ENCODE measurements at places on chromosomes 12 and 14.

DNA sequence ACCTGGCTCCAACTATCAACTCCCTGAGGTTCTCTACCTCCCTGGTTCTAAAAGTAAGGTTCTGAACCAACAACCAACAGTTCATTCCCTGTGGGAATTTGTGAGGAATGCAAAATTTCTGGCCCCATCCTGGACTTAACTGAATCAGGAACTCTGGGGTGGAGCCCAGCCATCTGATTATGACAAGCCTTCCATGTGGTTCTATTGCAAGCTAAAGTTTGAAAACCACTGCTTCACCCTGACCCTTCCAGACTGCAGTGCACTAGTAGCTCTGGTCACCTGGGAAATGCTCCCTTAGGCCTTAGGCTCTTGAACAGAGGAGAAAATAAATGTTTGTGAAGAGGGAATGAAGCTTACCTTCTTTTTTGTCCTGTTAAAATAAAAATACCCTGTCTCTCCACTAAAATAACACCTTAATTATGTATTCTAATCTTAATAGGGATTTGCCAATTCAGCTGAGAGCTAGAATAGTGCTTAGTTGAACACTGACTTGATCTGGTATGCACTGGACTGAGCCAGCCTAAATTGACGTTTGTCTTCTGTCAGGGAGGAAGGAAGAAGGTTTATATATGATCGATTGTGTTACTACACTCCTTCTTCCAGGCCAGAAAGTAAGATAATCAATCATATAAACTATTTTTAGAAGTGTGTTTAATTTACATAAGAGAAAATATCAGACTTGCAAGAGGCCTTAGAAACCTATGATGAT lies 39.1 kb upstream of the DDHD1 start:
- DNase-seq = no peak

DNA sequence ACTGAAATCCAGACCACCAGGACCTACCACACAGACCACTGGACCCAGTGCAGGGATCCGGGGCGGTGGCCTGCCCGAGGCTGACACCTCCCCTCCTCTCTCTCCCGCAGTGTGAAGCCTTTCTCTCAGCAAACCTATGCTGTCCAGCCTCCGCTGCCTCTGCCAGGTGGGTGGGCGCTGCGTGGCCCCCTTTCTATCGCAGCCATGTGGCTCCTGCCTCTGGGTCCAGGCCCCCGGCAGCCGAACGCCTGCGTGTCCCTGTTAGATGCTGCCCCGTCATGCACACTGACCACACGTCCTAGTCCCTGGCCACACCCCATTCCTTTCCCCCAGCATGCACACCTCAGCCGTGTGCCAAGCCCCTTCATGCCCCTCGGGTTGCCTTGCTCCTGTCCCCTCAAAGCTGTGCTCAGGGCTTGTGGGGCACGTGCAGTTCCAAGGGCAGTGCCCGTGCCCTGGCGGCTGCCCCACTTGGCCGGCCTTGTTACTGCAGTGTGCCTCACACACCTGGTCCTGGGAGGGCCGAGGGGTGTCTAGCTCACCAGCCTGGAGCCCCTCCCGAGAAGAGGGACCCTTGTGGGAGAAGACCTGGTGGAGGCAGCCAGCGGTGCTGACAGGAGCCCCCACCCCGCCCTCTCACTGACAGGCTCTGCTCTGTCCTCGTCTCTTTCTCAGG lies 58.0 kb upstream of the TSPAN9 start:
- no peak for DNase-seq

- no peak for DNase-seq
Observed at GRCh38 chr14:32546246-32546645, 217.1 kb downstream of the AKAP6 start.

DNA sequence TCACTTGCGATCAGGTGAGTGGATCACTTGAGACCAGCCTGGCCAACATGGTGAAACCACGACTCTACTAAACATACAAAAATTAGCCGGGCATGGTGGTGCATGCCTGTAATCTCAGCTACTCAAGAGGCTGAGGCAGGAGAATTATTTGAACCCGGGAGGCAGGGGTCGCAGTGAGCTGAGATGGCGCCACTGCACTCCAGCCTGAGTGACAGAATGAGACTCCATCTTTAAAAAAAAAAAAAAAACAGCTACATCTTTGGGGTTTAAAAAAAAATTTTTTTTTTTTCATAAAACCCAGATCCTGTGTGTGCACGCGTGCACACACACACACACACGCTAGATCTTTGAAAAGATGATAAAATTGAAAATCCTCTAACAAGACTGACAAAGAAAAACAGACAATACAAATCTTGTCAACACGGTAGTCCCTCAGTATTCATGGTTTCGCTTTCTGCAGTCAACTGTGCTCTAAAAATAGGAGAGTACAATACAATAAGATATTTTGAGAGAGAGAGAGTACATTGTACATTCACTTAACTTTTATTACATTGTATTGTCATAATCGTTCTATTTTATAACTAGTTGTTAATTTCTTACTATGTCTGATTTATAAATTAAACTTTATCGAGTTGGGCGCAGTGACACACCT lies 295.3 kb upstream of the RGS6 start:
- DNase-seq = no peak

DNA sequence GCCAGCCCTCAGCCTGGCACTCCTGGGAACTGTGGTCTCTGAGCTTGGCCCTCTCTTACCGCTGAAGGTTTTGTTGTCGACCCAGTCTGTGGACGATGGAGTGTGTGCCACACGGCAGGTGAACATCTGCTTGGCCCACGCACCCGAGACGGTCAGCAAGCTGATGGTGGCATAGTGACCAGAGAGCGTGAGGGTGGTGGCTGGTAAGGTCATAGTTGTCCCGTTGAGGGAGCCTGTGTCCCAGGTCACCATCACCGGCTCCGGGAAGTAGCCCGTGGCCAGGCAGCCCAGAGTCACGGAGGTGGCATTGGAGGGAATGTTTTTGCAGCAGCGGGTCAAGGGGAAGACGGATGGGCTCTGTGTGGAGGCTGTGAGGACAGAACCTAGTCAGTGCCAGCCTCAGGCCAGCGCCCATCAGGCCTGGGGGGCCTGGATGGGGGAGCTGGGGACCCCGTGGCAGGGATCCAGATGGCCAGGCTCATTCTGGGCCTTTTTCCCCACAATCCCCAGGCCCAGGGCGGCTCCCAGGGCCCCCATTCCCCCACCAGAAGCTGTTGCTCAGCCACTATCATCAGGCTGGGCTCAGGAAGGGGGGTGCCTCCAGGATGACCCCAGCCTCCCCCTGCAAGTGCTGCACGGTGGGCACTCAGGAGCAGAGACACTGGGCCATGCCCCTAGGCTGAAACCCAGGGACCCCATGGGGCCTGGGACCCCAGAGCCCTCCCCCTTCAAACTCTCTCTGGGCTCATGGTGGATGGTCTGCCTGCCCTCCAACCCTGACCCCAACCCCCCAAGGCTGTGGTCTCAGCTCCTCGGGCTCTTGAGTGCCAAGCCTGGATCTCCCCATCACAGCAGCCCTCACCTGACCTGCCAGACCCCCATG lies 75.2 kb downstream of the TMEM121 start:
- no peak for DNase-seq

DNA sequence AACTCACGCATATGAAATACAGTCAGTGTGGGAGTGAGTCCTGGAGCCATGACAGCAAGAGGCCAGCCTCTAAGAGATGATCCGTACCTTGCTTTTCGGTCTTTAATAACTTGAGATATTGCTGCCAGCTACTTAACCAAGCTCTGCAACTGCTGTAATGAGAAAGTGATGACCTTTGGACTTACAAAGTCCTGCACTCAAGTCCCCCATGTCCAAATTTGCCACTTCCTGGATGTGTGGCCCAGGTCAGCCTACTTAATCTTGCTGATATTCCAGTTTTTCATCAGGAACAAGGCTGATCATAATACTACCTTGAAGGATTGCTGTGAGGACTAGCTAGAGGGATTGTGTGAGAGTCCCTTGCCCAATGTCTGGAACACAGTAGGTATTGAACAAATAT lies 33.8 kb upstream of the DUSP6 start:
- DNase-seq = no peak
